Osteocyte (in vitro differentiated cells): ENCODE measurements at places on chromosomes 2 and 18. TPM values are rescaled to one million over a fixed set of nuclear protein-coding genes. Genes with fewer than 3 reads are reported as not detected.

The KCNIP3 gene
- 0.57 and 1.4 TPM in 2 replicates for total RNA-seq

The CNDP1 gene
- total RNA-seq = not detected in 2 replicates

The KCNK3 gene
- 8.5 and 10.1 TPM in 2 replicates for total RNA-seq

The SALL3 gene
- total RNA-seq = not detected in 2 replicates

The XIRP2 gene
- total RNA-seq = 0.08 TPM in 1 of 2 replicates, not detected in the other

The MRPL44 gene
- total RNA-seq = 22.7 and 24.8 TPM in 2 replicates

The PRSS56 gene
- not detected in 2 replicates for total RNA-seq

The SERPINB10 gene
- total RNA-seq = not detected in 2 replicates

The IL1A gene
- not detected in 2 replicates for total RNA-seq

The SNED1 gene
- total RNA-seq = 17.6 and 19.4 TPM in 2 replicates

The CACNB4 gene
- total RNA-seq = 3.4 and 3.6 TPM in 2 replicates

The NOL4 gene
- total RNA-seq = not detected in 2 replicates

The EN1 gene
- total RNA-seq = not detected in 2 replicates

DNA sequence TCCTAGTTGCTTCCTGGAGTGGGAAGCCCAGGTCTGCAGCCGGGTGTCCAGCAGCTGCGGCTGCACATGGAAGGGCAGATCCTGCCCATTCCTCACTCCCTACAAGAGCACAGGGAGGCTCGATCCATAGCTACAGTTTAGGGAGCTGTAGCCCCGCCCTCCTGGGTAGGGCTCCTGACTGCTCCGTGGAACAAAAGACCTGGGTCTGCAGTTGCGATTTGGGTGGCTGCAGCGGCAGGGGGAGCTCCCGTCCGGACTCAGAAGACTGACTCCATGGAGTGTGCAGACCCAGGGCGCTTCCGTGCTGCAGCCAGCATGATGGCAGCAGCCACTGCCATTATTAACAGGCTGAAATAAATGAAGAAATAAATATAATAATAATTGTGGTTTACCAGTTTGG is 157.3 kb downstream of the CTNNA2 start:
- H3K4me1 ChIP-seq = no peaks in the 10 kb centered on the region
- H3K27me3 ChIP-seq = peaks cover 47% of the 10 kb centered on the region
- H3K27ac ChIP-seq = no peak overlapping the region
- no peaks in the 10 kb centered on the region for H3K36me3 ChIP-seq

- no peak overlapping the region for H3K4me3 ChIP-seq
- H3K4me1 ChIP-seq = peaks cover 14% of the 10 kb centered on the region
- no peaks in the 10 kb centered on the region for H3K36me3 ChIP-seq
- peak overlapping the region; percentile 67 for H3K27ac ChIP-seq
- no peaks in the 10 kb centered on the region for H3K27me3 ChIP-seq
These were observed 110.7 kb downstream of the MDH1 start for GRCh38 chr2:63699549-63699839.

- H3K4me1 ChIP-seq = peaks cover 9% of the 10 kb centered on the region
- no peaks in the 10 kb centered on the region for H3K36me3 ChIP-seq
- no peak for DNase-seq
- no peaks in the 10 kb centered on the region for H3K27me3 ChIP-seq
These were observed 722 bp downstream of the ACSL3 start for GRCh38 chr2:222861411-222862105.

GRCh38 chr18:46460754-46461153 is 196.3 kb downstream of the LOXHD1 start:
- H3K27me3 ChIP-seq = peaks cover 38% of the 10 kb centered on the region
- no peak for DNase-seq
- H3K27ac ChIP-seq = no peak overlapping the region

DNA sequence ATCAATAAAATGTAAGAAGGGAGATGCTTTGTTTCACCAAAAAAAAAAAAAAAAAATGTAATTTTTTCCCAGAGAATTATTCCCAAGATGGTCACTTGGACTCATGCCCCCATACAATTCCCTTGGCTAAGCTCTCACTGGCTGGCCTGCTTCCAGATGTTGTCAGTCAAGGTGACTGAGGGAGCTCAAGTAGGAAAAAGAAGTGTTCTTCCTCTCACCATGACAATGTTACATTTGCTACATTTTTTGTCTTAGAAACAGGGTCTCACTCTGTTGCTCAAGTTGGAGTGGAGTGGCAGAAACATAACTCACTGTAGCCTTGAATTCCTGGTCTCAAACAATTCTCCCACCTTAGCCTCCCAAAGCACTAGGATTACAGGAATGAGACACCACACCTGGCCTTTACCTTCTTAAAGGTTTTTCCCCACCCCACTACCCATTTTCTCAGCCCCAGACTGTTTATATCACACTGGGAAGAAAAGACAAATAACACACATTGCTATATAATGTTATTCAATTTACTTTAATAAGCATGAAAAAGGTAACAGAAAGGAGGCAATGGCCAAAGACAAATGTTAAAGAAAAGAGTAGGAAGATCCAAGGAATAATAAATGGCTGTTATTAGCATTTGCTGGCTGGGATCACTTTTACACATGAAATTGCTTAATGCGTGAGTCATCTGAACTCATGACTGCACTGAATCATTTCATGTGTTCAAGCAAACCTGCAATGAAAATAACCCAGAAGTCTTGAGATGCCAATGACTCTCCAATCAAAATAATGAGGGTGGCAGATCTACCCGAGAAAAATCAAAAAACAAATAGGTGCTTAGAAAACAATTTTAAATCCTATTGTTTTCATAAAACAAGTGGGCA is 45.2 kb downstream of the ACVR1 start:
- peaks cover 47% of the 10 kb centered on the region for H3K4me1 ChIP-seq
- no peak for DNase-seq
- peak overlapping the region; percentile 53 for H3K4me3 ChIP-seq
- peak overlapping the region; percentile 99 for H3K27ac ChIP-seq
- peaks cover 5% of the 10 kb centered on the region for H3K36me3 ChIP-seq

DNA sequence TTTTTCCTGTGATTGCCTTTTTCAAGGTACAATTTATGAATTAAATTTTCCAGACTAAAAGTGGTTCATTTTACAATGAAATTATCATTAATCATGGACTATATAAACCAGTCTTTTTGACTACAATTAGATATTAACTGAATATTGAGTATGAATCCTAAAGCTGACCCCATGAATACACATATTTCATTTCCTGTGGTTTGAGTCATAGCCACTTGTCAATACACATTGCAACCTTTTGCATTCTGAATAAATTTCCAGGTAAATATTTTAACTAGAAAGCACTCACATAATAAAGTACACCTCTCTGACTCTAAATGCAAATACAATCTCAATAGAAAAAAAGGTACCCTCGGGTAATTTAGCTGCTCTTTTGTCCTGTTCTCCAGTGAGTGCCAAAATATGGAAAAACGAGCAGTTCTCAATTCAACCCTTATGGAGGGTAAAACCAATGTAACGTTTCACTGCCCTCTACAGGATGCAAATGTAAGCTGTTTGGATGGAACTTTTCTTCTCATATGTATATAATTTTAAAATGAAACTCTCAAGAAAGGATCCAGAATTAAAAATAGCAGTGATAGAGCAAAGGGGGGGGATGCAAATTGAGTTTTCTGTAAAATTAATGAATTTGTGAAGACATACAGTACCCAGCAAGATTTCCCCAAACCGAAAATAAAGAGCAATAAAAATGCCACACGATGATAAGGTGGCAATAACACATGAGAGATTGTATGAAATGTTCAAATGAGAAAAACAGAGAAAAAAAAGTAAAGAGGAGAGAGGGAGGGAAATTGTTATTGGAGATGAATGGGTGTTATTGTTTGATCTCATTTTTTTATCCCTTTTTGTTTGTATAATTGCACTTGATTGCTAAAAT is 1795.7 kb upstream of the PIK3C3 start:
- no peak for DNase-seq
- H3K36me3 ChIP-seq = no peaks in the 10 kb centered on the region
- H3K4me1 ChIP-seq = peaks cover 8% of the 10 kb centered on the region
- peaks cover 3% of the 10 kb centered on the region for H3K27me3 ChIP-seq

GRCh38 chr2:241064802-241065354 is 37.2 kb downstream of the MTERF4 start:
- no peak overlapping the region for H3K4me3 ChIP-seq
- no peaks in the 10 kb centered on the region for H3K4me1 ChIP-seq
- DNase-seq = peak; percentile 71
- no peak overlapping the region for H3K27ac ChIP-seq
- peaks cover 17% of the 10 kb centered on the region for H3K27me3 ChIP-seq
- H3K36me3 ChIP-seq = no peaks in the 10 kb centered on the region

- no peak overlapping the region for H3K4me3 ChIP-seq
- H3K36me3 ChIP-seq = no peaks in the 10 kb centered on the region
- DNase-seq = no peak
- no peaks in the 10 kb centered on the region for H3K27me3 ChIP-seq
- H3K4me1 ChIP-seq = peaks cover 13% of the 10 kb centered on the region
- no peak overlapping the region for H3K27ac ChIP-seq
These were observed 158.6 kb upstream of the RBMS1 start for GRCh38 chr2:160652236-160652635.

GRCh38 chr2:214019229-214019972 is 391.5 kb upstream of the VWC2L start:
- H3K4me1 ChIP-seq = peaks cover 22% of the 10 kb centered on the region
- H3K36me3 ChIP-seq = peaks cover 3% of the 10 kb centered on the region
- no peaks in the 10 kb centered on the region for H3K27me3 ChIP-seq
- H3K27ac ChIP-seq = peak overlapping the region; percentile 80
- H3K4me3 ChIP-seq = no peak overlapping the region

DNA sequence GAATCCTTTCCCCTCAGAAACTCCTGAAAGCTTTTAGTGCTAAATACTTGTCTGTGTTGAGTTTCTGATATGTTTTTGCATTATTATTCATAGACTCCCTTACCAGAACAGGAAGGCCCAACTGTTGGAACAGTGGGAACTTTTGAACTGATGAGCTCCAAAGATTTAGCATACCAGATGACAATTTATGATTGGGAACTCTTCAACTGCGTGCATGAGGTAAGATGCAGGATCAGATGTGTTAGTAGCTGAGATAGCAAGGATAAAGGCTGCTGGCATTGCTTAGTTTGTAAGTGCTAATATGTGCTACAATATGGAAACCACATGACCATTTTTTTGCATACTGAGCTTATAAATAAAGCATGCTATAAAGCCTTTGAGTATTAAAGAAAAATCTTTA is 49.2 kb upstream of the MAP3K20 start:
- H3K27ac ChIP-seq = no peak overlapping the region
- no peaks in the 10 kb centered on the region for H3K36me3 ChIP-seq
- no peak for DNase-seq
- peaks cover 17% of the 10 kb centered on the region for H3K4me1 ChIP-seq
- no peaks in the 10 kb centered on the region for H3K27me3 ChIP-seq
- no peak overlapping the region for H3K4me3 ChIP-seq

- DNase-seq = no peak
- H3K36me3 ChIP-seq = no peaks in the 10 kb centered on the region
- H3K4me3 ChIP-seq = no peak overlapping the region
- H3K27ac ChIP-seq = peak overlapping the region; percentile 91
- no peaks in the 10 kb centered on the region for H3K27me3 ChIP-seq
- peaks cover 70% of the 10 kb centered on the region for H3K4me1 ChIP-seq
These were observed 69.1 kb downstream of the MCFD2 start for GRCh38 chr2:46846536-46846935.

GRCh38 chr2:127085317-127085681 is 21.7 kb downstream of the BIN1 start:
- no peaks in the 10 kb centered on the region for H3K27me3 ChIP-seq
- peak overlapping the region; percentile 77 for H3K27ac ChIP-seq
- no peaks in the 10 kb centered on the region for H3K36me3 ChIP-seq
- no peak overlapping the region for H3K4me3 ChIP-seq
- peaks cover 80% of the 10 kb centered on the region for H3K4me1 ChIP-seq
- no peak for DNase-seq

GRCh38 chr18:58676270-58676669 is 5.0 kb downstream of the MALT1 start:
- no peak for DNase-seq
- H3K4me3 ChIP-seq = no peak overlapping the region
- no peaks in the 10 kb centered on the region for H3K27me3 ChIP-seq
- no peak overlapping the region for H3K27ac ChIP-seq
- peaks cover 10% of the 10 kb centered on the region for H3K36me3 ChIP-seq
- peaks cover 34% of the 10 kb centered on the region for H3K4me1 ChIP-seq

DNA sequence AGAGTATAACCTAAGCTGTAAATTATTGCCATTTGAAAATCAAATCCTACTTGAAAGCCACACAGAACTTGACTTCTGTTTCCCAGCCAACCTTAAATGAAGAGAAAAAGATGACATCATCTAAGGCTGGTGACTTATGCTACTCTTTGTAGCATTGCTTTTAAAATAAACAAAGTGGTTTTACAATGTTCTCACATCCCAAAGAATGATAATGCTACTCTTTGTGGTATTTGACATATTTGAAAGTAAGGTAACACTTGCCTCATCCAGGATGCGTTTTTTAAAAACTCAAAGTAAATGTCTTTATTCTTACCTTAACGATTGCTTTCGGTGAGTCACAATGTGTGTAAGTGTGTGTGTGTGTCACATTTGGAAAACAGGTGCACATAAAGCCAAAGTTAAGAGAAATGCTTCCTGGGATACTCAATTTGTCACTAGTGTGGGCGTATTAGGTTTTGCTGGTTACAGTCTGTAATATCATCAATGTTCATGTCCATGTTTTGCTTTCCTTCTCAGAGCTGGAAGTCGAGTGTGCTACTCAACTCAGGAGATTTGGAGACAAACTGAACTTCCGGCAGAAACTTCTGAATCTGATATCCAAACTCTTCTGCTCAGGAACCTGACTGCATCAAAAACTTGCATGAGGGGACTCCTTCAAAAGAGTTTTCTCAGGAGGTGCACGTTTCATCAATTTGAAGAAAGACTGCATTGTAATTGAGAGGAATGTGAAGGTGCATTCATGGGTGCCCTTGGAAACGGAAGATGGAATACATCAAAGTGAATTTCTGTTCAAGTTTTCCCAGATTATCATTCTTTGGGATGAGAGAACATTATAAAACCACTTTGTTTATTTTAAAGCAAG is 2.6 kb downstream of the PMAIP1 start:
- H3K27me3 ChIP-seq = no peaks in the 10 kb centered on the region
- peak overlapping the region; percentile 91 for H3K4me3 ChIP-seq
- peaks cover 51% of the 10 kb centered on the region for H3K4me1 ChIP-seq
- no peak for DNase-seq
- peaks cover 20% of the 10 kb centered on the region for H3K36me3 ChIP-seq

DNA sequence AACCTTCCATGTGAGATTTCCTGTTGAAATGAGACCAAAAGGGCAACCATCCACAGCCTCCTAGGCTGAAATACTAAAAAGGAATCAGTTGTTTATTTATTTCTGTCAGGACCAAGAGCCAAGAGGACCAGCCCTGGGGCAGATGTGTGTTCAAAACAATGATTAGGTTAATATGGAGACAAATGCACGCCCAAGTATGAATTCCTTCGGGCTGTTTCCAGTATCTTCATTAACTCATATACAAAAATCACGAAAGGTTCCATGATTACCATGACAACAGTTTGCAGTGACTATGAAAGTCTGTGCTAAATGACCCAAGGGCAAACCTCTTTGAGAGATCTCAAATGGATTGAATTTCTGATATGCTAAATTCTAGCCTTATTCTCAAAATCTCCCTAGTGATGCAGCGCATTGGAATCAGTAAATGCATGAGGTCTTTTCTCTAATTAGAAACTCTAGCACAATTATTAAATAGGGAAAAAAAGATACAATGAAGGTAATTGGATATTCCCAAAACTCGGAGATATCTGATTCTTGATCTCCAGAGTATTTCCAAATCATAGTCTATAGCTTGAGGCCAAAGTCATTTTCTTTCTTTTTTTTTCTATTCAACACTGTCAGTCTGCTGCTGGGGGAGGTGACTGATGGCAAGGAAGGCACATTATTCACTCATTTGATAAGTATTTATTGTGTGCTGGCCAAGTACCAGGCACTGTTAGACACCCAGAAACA is 35.6 kb downstream of the VIT start:
- no peaks in the 10 kb centered on the region for H3K36me3 ChIP-seq
- no peak for DNase-seq
- H3K27me3 ChIP-seq = no peaks in the 10 kb centered on the region
- H3K4me1 ChIP-seq = peaks cover 15% of the 10 kb centered on the region
- no peak overlapping the region for H3K4me3 ChIP-seq
